ENCODE measurements at places on chromosomes 12 and 14. TPM values are rescaled to one million over a fixed set of nuclear protein-coding genes. Genes with fewer than 3 reads are reported as not detected.

DNA sequence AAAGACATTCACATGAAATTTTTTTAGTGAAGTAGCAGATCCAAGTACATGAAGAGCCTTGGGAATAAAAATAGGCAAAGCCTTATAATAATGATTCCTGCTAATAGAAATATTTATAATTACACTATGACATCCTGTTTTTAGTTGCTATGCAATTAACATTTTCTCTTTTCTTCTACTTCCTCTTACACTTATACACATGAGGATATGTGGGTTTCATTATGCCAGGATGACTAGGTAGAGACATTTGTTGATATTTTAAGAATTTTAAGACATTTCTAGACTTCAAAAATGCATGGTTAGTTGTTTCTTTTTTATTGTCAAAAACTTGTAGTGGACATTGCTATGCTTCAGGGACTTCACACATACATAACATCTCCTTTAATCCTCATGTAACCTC, 326.8 kb downstream of the SYT1 start:
- H3K4me1 ChIP-seq, result no peaks in the 10 kb centered on the region
- H3K36me3 ChIP-seq, result no peaks in the 10 kb centered on the region
- no peak for DNase-seq
- no peak overlapping the region for H3K27ac ChIP-seq
- H3K4me3 ChIP-seq, result no peak overlapping the region

GRCh38 chr12:87509237-87509820, 519.9 kb downstream of the C12orf50 start:
- H3K36me3 ChIP-seq, result no peaks in the 10 kb centered on the region
- no peak for DNase-seq
- no peak overlapping the region for H3K4me3 ChIP-seq
- H3K27ac ChIP-seq, result no peak overlapping the region
- H3K4me1 ChIP-seq, result no peaks in the 10 kb centered on the region

GRCh38 chr12:127642208-127642607, 624.8 kb upstream of the TMEM132C start:
- DNase-seq, result no peak
- no peak overlapping the region for H3K27ac ChIP-seq
- H3K27me3 ChIP-seq, result no peaks in the 10 kb centered on the region
- no peaks in the 10 kb centered on the region for H3K36me3 ChIP-seq

GRCh38 chr14:74203639-74204038, 35.6 kb upstream of the VSX2 start:
- no peaks in the 10 kb centered on the region for H3K27me3 ChIP-seq
- H3K4me3 ChIP-seq, result no peak overlapping the region
- DNase-seq, result no peak
- peaks cover 15% of the 10 kb centered on the region for H3K36me3 ChIP-seq
- H3K27ac ChIP-seq, result no peak overlapping the region

DNA sequence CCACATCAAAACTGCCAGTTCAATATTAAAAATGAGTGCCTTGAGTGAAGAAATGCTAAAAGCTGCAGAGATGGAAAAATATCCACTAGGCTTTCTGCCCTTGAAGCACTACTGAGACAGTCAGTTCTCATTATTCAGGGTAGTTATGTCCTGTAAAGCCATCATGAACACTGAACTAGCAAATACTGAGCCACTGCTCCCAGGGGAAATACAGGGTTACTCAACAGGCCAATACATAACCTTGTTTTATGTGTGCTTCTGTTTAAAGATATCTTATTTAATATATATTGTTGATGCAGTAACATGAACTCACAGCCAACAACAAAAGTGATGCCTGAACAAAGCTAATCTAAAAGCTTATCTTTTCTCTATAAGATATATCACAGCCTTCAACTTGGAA, 3.3 kb downstream of the RAD52 start:
- no peaks in the 10 kb centered on the region for H3K27me3 ChIP-seq
- no peak for DNase-seq
- peaks cover 3% of the 10 kb centered on the region for H3K36me3 ChIP-seq
- no peak overlapping the region for H3K4me3 ChIP-seq
- H3K4me1 ChIP-seq, result peaks cover 19% of the 10 kb centered on the region

GRCh38 chr12:108567406-108568337, 5.3 kb downstream of the ISCU start:
- DNase-seq, result peak; percentile 18
- peaks cover 54% of the 10 kb centered on the region for H3K36me3 ChIP-seq
- peak overlapping the region; percentile 52 for H3K27ac ChIP-seq

DNA sequence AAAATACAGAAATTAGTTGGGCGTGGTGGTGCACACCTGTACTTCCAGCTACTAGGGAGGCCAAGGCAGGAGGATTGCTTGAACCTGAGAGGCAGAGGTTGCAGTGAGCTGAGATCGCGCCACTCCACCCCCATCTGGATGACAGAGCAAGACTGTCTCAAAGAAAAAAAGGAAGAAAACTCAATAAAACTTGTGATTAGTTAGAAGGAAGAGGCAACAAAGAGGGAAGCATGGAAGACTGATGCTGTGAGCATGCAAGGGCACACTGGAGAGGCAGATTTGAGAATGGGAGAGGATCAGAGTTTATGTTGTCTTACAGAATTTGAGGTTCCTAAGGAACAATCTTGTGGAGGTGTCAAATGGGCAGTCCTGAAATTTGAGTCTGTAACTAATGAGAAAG, 2.8 kb upstream of the ZC2HC1C start:
- no peaks in the 10 kb centered on the region for H3K27me3 ChIP-seq
- H3K27ac ChIP-seq, result no peak overlapping the region
- no peak for DNase-seq
- H3K4me1 ChIP-seq, result peaks cover 20% of the 10 kb centered on the region
- no peaks in the 10 kb centered on the region for H3K36me3 ChIP-seq
- H3K4me3 ChIP-seq, result no peak overlapping the region

DNA sequence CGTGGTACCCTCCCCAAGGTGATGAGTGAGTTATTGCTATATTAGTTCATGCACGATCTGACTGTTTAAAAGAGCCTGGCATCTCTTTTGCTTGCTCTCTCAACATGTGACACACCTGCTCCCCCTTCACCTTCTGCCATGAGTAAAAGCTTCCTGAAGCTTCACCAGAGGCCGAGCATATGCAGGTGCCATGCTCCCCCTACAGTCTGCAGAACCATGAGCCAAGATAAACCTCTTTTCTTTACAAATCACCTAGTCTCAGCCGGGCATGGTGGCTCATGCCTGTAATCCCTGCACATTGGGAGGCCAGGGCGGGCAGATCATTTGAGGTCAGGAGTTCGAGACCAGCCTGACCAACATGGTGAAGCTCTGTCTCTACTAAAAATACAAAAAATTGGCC, 61.8 kb downstream of the RNFT2 start:
- H3K36me3 ChIP-seq, result no peaks in the 10 kb centered on the region
- H3K27me3 ChIP-seq, result no peaks in the 10 kb centered on the region
- H3K27ac ChIP-seq, result no peak overlapping the region
- DNase-seq, result no peak

DNA sequence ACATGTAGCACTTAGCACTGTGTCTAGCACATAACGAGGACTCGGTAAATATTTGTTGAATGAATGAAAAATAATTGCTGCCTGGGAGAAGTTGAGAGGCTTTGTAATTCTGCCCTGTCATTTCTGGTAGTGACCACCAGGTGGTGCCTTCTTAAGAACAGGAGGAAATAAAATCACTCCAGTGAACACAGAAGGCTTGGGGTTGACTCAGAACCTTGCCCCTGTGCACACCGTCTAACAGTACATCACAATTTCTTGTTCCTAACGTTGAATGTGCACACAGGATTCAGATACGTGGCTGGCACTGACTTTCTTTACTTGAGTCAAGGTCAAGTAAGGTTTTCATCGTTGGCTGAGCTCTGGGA, 91.8 kb downstream of the RGS6 start:
- H3K27me3 ChIP-seq, result peaks cover 2% of the 10 kb centered on the region
- H3K36me3 ChIP-seq, result no peaks in the 10 kb centered on the region
- H3K4me1 ChIP-seq, result no peaks in the 10 kb centered on the region
- no peak overlapping the region for H3K4me3 ChIP-seq

- H3K4me3 ChIP-seq, result no peak overlapping the region
- DNase-seq, result no peak
- H3K4me1 ChIP-seq, result no peaks in the 10 kb centered on the region
- no peaks in the 10 kb centered on the region for H3K36me3 ChIP-seq
These were observed 120.2 kb upstream of the DNM1L start for GRCh38 chr12:32558903-32559302.

- no peak for DNase-seq
- H3K27ac ChIP-seq, result peak overlapping the region; percentile 98
- no peaks in the 10 kb centered on the region for H3K36me3 ChIP-seq
These were observed 5.5 kb downstream of the OR10AD1 start for GRCh38 chr12:48197549-48197970.

GRCh38 chr14:60349663-60350365, 100.8 kb downstream of the PPM1A start:
- H3K27ac ChIP-seq, result no peak overlapping the region
- no peaks in the 10 kb centered on the region for H3K27me3 ChIP-seq
- H3K4me1 ChIP-seq, result no peaks in the 10 kb centered on the region
- H3K36me3 ChIP-seq, result no peaks in the 10 kb centered on the region

DNA sequence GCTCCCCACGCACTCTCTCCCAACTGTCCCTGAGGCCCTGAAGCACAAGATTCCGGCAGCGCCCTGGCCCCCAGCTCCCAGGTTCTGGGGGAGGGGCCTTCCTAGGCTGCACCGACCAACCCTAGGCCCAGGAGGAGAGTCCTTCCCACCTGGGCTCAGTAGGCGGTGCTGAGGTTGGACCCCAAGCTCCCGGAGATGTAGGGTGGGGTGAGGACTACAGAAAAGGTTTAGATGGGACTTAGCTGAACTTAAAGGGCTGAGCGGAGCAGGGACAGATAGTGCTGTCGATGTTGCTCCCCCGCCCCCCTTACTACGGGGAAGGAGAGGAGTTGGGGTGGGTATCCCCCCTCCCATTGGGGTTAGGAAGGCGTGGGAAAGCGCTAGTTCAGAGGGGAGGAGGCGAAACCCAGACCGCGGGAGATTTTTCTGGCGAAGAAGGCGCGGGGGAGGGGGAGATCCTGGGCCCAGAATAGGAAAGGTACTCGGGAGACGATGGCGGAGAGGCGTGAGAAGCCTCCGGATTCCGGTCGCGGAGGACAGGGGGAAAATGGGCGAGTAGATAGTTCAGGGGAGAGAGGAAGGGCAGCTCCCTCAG, 4.2 kb upstream of the BAZ2A start:
- peak overlapping the region; percentile 74 for H3K4me3 ChIP-seq
- peak overlapping the region; percentile 74 for H3K27ac ChIP-seq
- no peaks in the 10 kb centered on the region for H3K27me3 ChIP-seq
- no peak for DNase-seq
- H3K36me3 ChIP-seq, result peaks cover 22% of the 10 kb centered on the region
- peaks cover 64% of the 10 kb centered on the region for H3K4me1 ChIP-seq

- H3K27me3 ChIP-seq, result no peaks in the 10 kb centered on the region
- peaks cover 61% of the 10 kb centered on the region for H3K4me1 ChIP-seq
- DNase-seq, result no peak
- H3K27ac ChIP-seq, result peak overlapping the region; percentile 96
These were observed 10.4 kb downstream of the ITPK1 start for GRCh38 chr14:93105362-93105761.

DNA sequence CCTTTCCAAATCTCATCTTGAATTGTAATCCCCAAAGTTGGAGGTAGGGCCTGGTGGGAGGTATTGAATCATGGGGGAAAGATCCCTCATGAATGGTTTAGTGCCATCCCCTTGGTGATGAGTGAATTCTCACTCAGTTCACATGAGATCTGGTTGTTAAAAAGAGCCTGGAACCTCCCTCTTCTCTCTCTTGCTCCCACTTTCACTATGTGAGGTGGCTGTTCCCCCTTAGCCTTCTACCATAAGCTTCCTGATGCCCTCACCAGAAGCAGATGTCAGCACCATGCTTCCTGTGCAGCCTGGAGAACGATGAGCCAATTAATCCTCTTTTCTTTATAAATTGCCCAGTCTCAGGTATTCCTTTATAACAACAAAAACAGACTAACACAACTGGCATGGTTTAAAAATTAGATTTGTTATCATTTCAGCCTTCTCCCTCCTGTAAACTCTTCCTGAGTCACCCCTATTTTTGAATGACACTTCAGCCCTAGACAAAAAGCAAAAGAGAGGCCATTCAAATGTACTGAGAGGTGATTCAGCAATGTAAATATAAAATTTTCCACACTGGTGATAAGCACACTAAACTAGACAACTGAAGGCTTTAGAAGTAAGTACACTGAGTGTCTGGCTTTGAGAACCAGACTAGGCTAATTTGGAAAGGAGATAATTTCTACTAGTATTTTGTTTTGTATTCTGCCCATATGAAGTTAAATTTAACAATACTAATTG, 212.1 kb upstream of the ABCD2 start:
- no peaks in the 10 kb centered on the region for H3K27me3 ChIP-seq
- H3K36me3 ChIP-seq, result no peaks in the 10 kb centered on the region
- no peaks in the 10 kb centered on the region for H3K4me1 ChIP-seq
- no peak overlapping the region for H3K27ac ChIP-seq
- no peak for DNase-seq
- H3K4me3 ChIP-seq, result no peak overlapping the region

- no peak overlapping the region for H3K27ac ChIP-seq
- H3K4me1 ChIP-seq, result no peaks in the 10 kb centered on the region
- H3K36me3 ChIP-seq, result no peaks in the 10 kb centered on the region
- no peak overlapping the region for H3K4me3 ChIP-seq
These were observed 269.1 kb downstream of the EMP1 start for GRCh38 chr12:13465635-13466034.

DNA sequence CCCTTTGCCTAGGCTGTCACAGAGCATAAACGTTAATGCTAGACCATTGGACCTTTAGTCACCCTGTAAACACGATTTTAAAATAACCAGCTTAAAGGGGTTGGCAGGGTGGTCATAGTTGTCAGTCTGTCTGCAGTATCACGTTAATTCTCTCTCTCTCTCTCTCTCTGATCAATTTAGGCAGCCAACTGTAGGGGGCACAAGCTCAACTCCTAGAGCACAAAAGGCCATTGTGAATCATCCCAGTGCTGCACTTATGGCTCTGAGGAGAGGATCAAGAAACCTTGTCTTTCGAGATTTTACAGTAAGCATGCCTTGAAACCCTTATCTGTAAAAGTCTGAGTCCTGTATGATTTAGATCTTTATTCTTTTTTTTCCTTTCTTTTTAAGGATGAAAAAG, 97.1 kb downstream of the SCAF11 start:
- DNase-seq, result no peak
- H3K27me3 ChIP-seq, result no peaks in the 10 kb centered on the region
- no peak overlapping the region for H3K4me3 ChIP-seq
- H3K4me1 ChIP-seq, result peaks cover 7% of the 10 kb centered on the region
- peaks cover 46% of the 10 kb centered on the region for H3K36me3 ChIP-seq

The GOLGA5 gene
- total RNA-seq, result 17.1 TPM

The TEX22 gene
- total RNA-seq, result 0.23 TPM

The LRRC10 gene
- not detected for total RNA-seq

The FAM234B gene
- 5.5 TPM for total RNA-seq

The KRT72 gene
- total RNA-seq, result 21.9 TPM

The ACOT4 gene
- 2.6 TPM for total RNA-seq

The LTBP2 gene
- 3.7 TPM for total RNA-seq

The MAPKAPK5 gene
- total RNA-seq, result 63.5 TPM

Data from natural killer cell (primary cell).